Mesendoderm (in vitro differentiated cells): ENCODE measurements at places on chromosomes 7 and 10.

GRCh38 chr10:126430512-126430911 lies 42.2 kb upstream of the ADAM12 start:
- DNase-seq: no peak

DNA sequence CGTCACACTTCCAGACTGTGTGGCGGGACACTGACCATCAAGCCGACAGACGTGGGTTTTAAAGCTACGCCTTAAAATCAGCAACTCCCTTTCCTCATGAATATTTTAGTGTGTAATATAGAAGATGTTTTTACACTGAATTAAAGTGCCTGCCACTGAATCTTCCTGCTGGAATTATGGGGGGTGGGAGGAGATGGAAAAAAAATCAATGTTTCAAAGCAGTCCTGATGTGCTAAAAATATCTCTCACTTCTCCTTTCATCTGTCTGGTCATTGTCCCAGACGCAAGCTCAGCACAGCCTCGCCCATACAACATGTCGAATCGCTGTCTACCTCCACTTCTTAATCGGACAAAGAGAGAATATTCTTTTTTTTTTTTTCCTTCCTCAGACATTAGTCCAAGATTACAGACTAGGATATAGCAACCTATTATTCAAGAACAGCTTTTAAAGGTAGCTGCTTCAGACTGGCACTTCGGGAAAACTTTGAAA lies 165.1 kb upstream of the KLF14 start:
- no peak for DNase-seq

GRCh38 chr10:28785018-28785417 lies 107.7 kb downstream of the BAMBI start:
- DNase-seq: peak; percentile 92

- peak; percentile 72 for DNase-seq
Measured at GRCh38 chr10:91880310-91880709, 29.0 kb downstream of the FGFBP3 start.

- peak; percentile 78 for DNase-seq
Measured at GRCh38 chr10:55628260-55628701, 732.8 kb downstream of the ZWINT start.
